ENCODE measurements at places on chromosomes 12 and 14. TPM values are rescaled to one million over a fixed set of nuclear protein-coding genes. Genes with fewer than 3 reads are reported as not detected.

- no peak for DNase-seq
Measured at GRCh38 chr12:39505023-39505422, 62.1 kb upstream of the KIF21A start.

DNA sequence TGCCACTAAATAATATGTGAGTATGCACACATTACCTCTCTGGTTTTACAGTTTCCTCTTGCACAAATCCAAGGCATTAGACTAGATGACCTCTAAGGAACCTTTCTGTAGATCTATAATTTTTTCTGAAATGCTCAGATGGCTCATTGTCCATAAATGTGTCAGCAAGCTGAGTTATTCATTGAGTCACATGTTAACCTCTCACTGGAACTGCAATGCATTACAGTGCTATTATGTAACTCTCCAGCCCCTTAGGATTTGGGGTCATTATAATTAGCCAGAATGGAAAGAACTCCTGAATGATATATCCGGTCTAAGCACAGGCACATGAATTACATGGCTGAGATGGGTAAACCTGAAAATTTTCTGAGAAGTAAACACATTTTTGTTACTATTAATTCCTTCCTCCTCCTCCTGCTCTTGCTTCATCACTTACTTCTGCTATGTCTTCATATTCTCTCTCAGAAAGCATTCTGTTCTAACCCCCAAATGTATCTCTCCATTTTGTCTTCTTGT is 20.3 kb upstream of the DRAM1 start:
- no peak for DNase-seq

DNA sequence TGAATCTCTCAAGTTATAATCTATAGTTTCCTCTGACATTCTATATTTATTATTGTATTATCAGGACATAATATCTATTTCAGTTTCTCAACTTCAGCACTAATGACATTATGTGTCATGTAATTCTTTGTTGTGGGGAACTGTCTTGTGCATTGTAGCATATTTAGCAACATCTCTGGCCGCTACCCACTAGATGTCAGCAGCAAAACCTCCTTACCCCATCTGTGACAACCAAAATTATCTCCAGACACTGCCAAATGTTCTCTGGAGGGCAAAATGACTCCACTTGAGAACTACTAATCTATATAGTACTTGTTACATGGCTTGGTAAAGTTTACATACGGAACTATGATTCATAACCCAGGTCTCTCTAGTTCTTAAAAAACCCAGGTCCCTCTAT is 110.2 kb downstream of the RASSF9 start:
- no peak for DNase-seq

DNA sequence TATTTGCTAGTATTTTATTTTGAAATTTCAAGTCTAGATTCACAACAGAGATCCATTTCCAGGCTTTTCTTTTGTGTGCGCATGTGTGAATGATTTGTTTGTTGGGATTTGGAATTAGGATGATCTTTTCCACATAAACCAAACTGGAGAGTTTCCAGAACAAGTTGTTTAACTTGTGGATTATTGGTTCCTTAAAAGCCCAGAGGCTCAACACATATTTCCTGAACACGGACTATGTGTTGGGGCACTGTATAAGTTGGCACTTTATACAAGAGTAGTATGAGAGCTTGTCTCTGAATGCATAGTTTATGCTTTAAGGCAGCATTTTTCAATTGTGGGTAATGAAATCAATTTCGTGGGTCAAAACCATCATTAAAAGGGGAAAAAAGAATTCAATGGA is 67.3 kb upstream of the FUT8 start:
- DNase-seq = no peak

- no peak for DNase-seq
Measured at GRCh38 chr14:105261781-105262180, 13.4 kb downstream of the BTBD6 start.

DNA sequence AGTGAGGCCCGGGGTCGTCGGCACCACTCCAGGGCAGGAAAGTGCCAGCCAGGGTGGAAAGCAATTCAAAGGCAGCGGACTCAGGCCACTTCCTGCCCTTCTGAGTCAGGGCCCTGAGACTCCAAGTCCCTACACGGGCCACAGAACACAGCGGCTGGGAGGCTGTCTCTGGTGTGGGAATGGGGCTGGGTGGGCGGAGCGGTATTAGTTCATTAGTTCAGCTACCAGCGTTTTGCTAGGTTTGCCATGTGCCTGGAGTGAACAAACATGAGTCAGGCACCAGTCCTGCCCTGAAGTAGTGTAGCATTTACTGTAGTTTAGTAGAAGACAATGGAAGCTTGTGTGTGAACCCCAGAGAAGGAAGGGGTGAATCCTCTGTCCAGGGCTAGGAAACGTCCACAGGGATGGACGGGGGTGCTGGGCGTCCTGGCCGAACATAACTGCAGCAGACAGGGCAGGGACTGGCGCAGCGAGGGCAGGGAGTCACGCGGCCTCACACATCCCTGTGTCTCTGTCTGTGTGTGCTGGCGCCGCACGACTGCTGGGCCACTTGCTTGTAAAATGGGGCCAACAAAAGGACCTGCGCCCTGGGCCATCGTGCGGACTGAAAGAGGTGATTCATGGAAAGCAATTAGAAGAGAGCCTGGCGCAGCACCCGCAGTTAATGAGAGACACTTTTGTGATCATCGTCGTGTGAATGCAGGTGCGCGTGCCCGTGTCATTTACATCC is 186.4 kb upstream of the PRMT8 start:
- DNase-seq = peak; percentile 13

DNA sequence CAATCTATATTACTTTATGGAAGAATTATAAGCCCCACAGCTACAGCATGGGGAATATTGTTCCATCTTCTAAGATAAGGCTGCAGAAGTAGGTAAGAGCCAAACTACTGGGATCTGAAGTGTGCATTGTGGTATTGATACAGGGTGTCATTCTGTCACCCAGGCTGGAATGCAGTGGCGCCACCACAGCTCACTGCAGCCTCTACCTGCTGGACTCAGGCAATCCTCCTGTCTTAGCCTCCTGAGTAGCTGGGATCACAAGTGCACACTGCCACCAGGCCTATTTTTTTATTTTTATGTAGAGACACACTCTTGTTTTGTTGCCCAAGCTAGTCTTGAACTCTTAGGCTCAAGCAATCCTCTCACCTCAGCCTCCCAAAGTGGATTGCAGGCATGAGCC is 21.3 kb upstream of the DIP2B start:
- DNase-seq = no peak

- DNase-seq = no peak
Measured at GRCh38 chr12:27178723-27179399, 65.2 kb upstream of the STK38L start.

GRCh38 chr12:83390186-83390585 is 703.5 kb downstream of the TMTC2 start:
- no peak for DNase-seq

GRCh38 chr12:67477681-67478265 is 170.8 kb upstream of the DYRK2 start:
- DNase-seq = no peak

- DNase-seq = no peak
Measured at GRCh38 chr12:27934276-27934675, 38.3 kb downstream of the PTHLH start.

- no peak for DNase-seq
Measured at GRCh38 chr14:24988760-24989159, 61.2 kb downstream of the STXBP6 start.

- no peak for DNase-seq
Measured at GRCh38 chr12:89513544-89513943, 11.1 kb downstream of the GALNT4 start.

- no peak for DNase-seq
Measured at GRCh38 chr12:67456431-67456901, 187.3 kb downstream of the CAND1 start.

- DNase-seq = no peak
Measured at GRCh38 chr14:92967346-92967926, 44.5 kb downstream of the CHGA start.

GRCh38 chr12:80802652-80803400 is 86.1 kb downstream of the MYF5 start:
- no peak for DNase-seq

GRCh38 chr12:50927766-50928224 is 24.5 kb upstream of the HIGD1C start:
- DNase-seq = no peak

GRCh38 chr12:31371256-31371620 is 45.3 kb upstream of the SINHCAF start:
- DNase-seq = no peak

GRCh38 chr12:85600841-85601240 is 235.4 kb downstream of the RASSF9 start:
- DNase-seq = no peak

DNA sequence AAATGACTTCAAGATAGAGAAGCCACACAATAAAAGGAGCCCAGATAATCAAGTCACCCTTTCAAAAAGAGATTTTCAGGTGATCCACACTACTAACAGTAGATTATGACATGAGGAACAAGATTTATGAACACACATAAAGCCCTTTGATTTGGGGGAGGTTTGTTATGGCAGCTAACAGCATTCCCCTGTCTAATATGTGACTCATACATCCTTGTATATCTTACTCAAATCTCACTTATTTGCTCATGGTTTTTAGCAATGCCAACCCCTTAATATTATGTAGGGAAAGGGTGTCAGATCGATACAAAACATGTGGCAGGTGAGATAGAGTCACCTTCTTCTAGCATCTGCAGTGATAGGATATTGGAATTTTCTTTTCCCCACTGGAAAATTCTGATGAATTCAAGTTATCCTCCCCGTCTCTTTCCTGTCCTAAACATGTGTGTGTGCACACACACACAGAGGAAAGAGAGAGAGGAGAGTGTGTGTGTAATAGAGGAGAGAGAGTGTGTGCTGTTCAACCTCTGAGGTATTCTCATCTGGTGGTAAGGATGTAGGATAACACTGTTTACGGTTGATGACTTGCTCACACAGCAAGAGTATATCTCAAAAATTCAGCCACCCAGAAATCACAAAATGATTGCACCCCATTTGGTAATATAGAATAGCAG is 319.9 kb downstream of the KCNC2 start:
- no peak for DNase-seq

GRCh38 chr12:101068402-101068801 is 141.6 kb downstream of the SLC5A8 start:
- DNase-seq = no peak

DNA sequence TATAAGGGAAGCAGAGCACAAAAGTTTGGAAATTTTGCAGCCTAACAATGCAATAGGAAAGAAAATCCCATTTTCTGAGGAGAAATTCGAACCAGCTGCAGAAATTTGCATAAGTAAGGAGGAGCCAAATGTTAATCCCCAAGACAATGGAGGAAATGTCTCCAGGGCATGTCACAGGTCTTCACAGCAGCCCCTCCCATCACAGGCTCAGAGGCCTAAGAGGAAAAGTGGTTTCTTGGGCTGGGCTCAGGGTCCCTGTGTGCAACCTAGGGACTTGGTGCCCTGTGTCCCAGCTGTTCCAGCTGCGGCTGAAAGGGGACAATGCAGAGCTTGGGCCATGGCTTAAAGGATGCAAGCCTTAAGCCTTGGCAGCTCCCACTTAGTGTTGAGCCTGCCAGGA is 190.0 kb downstream of the MDGA2 start:
- DNase-seq = no peak

- DNase-seq = peak; percentile 37
Measured at GRCh38 chr12:104220931-104221330, 5.4 kb downstream of the TXNRD1 start.

DNA sequence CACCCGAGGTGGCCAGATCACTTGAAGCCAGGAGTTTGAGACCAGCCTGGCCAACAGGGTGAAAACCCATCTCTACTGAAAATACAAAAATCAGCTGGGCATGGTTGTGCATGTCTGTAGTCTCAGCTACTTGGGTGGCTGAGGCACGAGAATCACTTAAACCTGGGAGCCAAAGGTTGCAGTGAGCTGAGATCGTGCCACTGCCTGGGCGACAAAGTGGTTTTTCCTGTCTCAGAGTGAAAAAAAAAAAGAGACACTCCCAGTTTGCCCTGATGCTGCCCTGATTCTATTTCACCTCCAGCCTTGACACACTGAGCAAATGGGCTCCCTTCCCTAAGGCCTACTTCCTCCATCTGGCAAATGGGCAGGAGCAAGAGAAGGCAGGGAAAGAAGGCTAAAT is 28.5 kb upstream of the PLEK2 start:
- no peak for DNase-seq

GRCh38 chr12:76020731-76021672 is 10.6 kb downstream of the PHLDA1 start:
- peak; percentile 88 for DNase-seq

- DNase-seq = no peak
Measured at GRCh38 chr12:20262119-20262518, 106.2 kb upstream of the PDE3A start.

DNA sequence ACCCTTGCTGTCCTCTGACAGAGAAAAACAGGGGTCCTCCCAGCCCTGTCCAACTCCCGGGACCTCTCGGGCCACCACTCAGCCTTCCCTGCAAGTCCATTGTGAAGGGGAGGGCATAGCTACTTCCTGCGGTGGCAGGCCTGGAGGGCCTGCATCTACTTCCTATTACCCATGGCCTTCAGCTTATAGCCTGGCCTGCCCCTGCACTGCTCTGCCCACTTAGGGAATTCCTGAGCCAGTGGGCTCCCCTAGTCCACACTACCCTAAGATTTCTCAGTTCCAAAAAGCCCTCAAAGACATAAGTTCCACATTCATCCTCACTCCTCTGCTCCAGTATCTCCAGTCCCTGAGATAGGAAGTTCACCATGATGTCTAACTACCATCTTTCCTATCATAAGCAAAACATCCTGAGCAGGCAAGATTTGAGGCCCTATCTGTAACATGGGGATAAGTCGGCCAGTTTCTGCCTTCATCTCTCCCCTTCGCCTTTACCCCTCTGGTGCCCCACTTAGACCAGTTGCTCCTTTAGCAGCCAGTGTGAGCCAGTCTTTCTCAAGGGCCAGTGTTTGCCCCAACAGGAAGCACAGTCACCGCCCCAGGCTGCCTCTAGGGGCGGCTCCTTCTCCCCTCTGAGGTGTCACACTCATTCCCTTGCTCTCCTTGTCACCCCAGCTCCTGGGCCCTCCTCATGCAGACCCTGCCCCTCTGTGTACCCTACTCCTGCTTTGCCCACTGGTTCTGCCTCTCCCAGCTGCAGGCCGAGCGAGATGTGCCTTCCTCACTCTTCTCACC is 10.9 kb downstream of the HDAC7 start:
- peak; percentile 82 for DNase-seq

- DNase-seq = peak; percentile 71
Measured at GRCh38 chr14:106442857-106443256, 916.5 kb downstream of the TMEM121 start.

- no peak for DNase-seq
Measured at GRCh38 chr12:49061157-49061650, 610 bp upstream of the KMT2D start.

NINJ2 gene
- total RNA-seq = 5.7 TPM

ESPL1 gene
- 66.9 TPM for total RNA-seq

LRRC10 gene
- total RNA-seq = not detected

RNASE3 gene
- total RNA-seq = not detected

PRH2 gene
- not detected for total RNA-seq

ACOT2 gene
- 2.8 TPM for total RNA-seq

PLD4 gene
- total RNA-seq = not detected

OAS3 gene
- 32.1 TPM for total RNA-seq

CD69 gene
- 127 TPM for total RNA-seq

CLEC4A gene
- not detected for total RNA-seq

PTCSC3 gene
- total RNA-seq = not detected

KRT77 gene
- total RNA-seq = not detected

ART4 gene
- not detected for total RNA-seq

LRIG3 gene
- 0.09 TPM for total RNA-seq

FAM181A gene
- total RNA-seq = not detected

RNF41 gene
- 28.8 TPM for total RNA-seq

ANO4 gene
- total RNA-seq = not detected

BATF gene
- 165 TPM for total RNA-seq

PCNX1 gene
- total RNA-seq = 38.4 TPM
